ENCODE measurements at places on chromosomes 2 and 18.

DNA sequence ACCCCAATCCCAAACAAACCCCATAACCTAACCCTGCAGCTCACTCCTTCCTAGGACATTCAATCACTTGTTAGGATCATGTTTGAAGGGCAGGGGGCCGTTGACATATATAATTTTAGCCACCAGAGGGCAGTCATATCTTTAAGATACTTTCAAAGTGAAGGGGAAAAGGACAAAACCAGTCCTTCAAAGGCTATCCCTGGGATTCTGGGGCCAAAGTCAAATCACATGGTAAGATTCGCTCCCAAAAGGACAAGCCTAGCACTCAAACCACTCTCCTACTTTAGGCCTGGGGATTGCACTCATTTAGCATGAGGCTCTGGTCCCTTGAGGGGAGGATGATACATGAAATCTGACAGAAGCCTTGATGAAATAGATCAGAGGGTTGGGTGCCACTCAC, 44.6 kb downstream of the HAUS1 start:
- DNase-seq = peak; percentile 77

GRCh38 chr2:155062922-155063258, 364.4 kb downstream of the KCNJ3 start:
- no peak for DNase-seq

GRCh38 chr2:55590810-55591440, 26.5 kb downstream of the PPP4R3B start:
- peak; percentile 18 for DNase-seq

- DNase-seq = no peak
Observed at GRCh38 chr2:46813020-46813415, 102.6 kb downstream of the MCFD2 start.

GRCh38 chr2:157441072-157441454, 2.8 kb downstream of the CYTIP start:
- no peak for DNase-seq

- no peak for DNase-seq
Observed at GRCh38 chr18:67654101-67654500, 137.6 kb upstream of the DSEL start.

DNA sequence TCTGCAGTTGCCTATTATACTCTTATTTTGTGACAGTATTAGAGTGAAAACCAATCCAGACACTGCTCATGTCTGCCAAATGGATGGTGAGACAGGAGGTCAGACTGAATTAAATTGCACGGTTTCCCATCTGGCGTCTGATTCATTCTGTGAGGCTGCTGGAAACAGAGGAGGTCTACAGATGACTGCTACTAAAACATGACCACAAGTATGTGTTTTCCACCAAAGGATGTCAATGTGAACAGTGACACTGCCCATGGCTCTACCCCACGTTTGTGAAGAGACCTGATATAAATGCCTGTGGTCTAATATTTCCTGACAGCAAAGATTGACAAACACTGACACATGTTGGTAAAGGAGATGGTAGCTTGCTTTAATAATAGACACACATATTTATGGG, 104.3 kb upstream of the ST6GAL2 start:
- DNase-seq = no peak

- no peak for DNase-seq
Observed at GRCh38 chr2:240730501-240731177, 39.0 kb downstream of the AQP12A start.

GRCh38 chr18:45839414-45840395, 14.2 kb downstream of the SIGLEC15 start:
- peak; percentile 46 for DNase-seq

- no peak for DNase-seq
Observed at GRCh38 chr2:16962505-16962904, 296.9 kb upstream of the CYRIA start.

DNA sequence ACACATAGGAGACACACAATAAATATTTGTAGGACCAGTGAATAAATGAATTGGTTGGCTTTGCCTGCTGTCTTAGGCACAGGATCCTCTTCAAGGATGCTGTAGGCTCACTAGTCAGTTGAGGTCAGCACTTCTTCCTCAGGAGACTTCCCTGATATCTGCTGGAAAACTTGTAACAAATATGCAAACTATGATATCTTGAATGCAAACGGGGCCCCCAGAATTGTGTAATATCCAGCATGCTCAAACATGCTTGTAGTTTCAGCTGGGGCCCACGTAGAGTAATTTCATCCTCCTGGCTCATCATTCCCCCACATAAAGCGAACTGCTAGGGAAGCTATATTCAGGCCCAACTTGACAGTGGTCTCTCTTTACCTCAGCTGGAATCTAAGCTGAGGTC, 43.6 kb downstream of the POLE4 start:
- no peak for DNase-seq

GRCh38 chr2:172333978-172334330, 93.4 kb upstream of the ITGA6 start:
- DNase-seq = no peak

DNA sequence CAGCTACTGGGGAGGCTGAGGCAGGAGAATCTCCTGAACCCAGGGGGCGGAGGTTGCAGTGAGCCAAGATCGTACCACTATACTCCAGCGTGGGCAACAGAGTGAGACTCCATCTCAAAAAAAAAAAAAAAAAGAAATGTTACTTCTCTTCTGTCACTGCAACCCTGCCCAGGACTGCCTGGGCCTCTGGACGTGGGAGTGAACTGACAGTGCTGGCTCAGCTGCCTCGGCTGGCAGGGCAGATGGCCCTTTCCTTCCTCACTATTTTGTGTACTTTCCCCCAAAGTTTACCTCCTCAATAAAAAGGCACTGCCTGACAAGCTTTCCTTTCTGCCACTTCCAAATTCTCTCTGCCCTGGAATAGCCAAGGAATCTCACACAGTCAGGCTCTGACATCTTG, 12.5 kb upstream of the GPR155 start:
- DNase-seq = no peak

DNA sequence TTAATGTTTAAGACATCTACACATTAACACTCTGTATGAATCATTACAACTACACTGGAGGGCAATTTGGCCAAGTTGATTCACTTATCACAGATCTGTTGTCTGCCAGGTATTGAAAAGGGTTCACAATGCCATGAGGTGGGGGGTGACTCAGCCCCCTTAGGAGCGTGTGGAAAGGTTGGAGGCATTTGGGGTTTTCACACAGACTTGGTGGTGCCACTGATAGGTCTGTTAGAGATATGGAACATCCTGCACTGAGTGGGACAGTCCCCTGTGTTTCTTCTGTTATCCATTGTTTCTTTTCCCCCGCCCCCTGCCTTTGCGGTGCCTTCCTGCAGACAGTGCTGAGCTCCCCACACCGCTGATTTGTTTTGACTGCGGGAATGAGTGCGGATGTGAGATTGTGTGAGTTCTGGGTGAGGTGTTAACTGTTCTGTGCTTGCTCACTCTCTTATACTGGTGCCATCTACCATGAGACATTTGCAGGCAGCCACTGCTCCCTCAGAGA, 9.3 kb upstream of the TSN start:
- no peak for DNase-seq

GRCh38 chr2:78701546-78701945, 324.0 kb upstream of the REG3G start:
- no peak for DNase-seq

DNA sequence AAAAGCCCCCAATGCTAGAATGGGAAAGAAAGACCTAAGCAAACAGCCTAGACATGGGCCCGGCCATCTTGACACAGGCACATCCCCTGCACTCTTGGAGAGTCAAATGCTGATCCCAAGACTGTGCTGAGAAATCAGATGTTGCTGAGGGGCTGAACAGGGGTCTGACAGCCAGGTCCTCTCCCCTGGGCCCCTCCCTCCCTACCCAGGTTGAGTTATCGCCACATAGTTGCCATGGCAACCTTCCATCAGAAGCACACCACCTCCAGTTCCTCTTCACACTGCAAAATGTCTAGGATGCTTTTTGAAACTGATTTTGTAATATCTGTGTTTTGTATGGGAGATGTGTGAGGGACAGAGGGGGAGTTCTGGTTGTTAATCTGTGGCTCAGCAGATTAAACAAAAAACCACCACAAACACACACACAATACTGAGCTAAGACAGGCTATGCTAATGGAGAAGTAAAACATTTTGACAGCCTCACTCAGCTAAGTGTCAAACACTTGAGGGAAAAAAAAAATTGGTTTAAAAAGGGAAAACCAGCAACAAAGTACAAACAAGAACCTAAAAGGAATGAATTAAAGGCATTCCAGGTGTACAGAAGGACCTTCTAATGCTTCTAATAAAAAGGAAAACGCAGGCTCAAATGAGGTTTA, 88.2 kb downstream of the TMEM163 start:
- peak; percentile 3 for DNase-seq

GRCh38 chr2:125796784-125797183, 859.2 kb upstream of the GYPC start:
- DNase-seq = no peak

- no peak for DNase-seq
Observed at GRCh38 chr2:207324001-207324400, 158.3 kb upstream of the KLF7 start.

GRCh38 chr2:45293182-45293581, 283.9 kb upstream of the SIX2 start:
- no peak for DNase-seq

- DNase-seq = no peak
Observed at GRCh38 chr2:85601771-85602475, 575 bp downstream of the TMEM150A start.

- no peak for DNase-seq
Observed at GRCh38 chr18:75884728-75885127, 457.2 kb upstream of the SMIM21 start.

DNA sequence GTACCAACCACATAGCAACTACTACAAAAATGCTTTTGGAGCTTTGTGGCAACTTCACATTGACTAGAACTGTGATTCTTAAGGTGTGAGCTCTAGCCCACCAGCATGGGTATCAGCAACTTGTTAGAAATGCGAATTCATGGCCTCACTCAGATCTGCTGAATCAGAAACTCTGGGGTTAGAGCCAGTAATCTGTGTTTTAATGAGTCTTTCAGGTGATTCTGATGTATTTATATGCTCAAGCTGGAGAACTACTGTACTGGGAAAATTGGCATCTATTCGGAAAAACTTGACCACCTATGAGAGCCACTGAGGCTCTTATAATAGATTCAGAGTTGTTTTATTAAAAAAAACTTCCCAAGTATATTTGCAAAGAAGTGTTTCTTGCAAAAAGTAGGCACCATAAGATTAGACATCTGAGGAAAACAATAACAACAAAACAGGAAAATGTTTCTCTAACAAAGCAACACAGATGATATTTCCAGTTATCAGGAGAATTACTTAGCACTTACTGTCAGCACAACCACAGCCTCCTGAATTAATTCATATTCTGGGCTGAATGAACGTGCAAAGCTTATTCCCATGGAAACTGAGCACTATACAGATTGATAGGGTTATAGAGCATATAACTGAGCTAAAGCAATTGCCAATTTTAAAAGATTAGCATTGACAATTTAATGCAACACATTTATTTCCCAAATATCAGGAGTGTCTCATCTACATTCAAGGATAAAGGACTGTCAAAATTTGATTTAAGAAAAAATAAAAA, 71.6 kb downstream of the NCKAP5 start:
- no peak for DNase-seq

DNA sequence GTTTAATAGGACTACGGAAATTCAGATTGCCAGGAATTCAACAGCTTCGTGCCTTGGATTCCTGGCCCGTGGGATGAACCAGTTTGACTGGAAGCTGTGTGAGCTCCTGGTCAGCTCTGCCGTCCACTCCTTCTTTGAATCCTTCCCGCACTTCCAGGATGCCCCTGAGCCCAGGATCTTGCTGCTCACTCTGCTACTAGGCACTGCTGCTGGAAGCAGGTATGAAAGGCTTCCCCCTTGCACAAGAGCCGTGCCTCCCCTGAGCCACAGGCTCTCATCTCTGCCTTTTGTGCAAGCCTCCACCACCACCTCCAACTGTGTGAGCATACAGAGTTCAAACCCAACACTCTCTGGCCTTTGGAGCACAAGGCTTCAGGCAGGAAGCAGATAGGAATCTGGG, 34.9 kb downstream of the EN1 start:
- DNase-seq = no peak

- DNase-seq = no peak
Observed at GRCh38 chr2:44100351-44100750, 68.3 kb upstream of the PPM1B start.

GRCh38 chr18:46720521-46720920, 36.3 kb downstream of the ST8SIA5 start:
- DNase-seq = no peak

DNA sequence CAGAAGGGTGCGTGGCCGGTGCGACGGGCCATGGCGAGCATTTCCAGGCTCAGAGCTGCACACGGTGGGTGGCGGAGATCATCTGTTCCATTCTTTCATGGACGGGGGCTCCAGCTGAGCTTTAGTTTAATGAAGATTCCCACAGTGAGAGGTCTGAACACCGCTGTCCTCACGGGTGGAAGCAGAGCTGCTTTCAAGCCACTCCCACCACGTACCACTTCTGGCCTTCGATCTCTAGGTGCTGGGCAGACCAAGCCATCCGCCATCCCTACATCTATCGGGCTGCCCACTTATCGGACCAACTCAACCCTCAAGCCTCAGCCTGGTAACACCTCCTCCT, 18.5 kb downstream of the GPR35 start:
- no peak for DNase-seq

GRCh38 chr2:85938456-85938855, 49.7 kb upstream of the ST3GAL5 start:
- DNase-seq = no peak

- peak; percentile 64 for DNase-seq
Observed at GRCh38 chr18:48997985-48998831, 47.4 kb upstream of the SMAD7 start.

DNA sequence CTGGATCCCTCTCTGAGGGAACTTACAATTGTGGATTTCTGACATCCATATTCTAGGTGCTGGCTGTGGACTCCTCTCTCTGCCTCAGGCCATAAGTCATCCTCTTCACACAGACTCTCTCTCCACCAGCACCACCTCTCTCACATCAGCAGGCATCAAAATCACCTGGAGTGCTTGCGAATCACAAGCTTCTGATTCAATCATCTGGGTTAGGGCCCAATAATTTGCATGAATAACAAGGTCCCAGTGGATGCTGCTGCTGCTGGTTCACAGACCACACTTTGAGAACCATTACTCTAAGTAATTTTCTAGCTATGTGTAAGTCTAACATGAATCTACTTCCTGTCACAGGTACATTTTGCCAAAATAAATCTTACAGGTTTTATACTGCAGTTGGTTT, 214.9 kb downstream of the DSEL start:
- DNase-seq = no peak

DNA sequence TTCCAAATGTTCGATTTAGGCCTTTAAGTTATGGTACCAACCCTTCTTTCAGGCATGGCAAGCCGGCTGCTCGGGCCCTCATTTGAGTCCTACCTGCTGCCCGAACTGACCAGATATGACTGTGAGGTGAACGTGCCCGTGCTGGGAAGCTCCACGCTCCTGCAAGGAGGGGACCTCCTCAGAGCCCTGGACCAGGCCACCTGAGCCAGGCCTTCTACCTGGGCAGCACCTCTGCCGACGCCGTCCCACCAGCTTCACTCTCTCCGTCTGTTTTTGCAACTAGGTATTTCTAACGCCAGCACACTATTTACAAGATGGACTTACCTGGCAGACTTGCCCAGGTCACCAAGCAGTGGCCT, 87.2 kb downstream of the EPAS1 start:
- DNase-seq = no peak

GRCh38 chr18:46334868-46335281, 230.7 kb downstream of the HAUS1 start:
- DNase-seq = peak; percentile 71

Measured in NCI-H1417 (cell line).